ENCODE measurements at places on chromosomes 13 and 19.

DNA sequence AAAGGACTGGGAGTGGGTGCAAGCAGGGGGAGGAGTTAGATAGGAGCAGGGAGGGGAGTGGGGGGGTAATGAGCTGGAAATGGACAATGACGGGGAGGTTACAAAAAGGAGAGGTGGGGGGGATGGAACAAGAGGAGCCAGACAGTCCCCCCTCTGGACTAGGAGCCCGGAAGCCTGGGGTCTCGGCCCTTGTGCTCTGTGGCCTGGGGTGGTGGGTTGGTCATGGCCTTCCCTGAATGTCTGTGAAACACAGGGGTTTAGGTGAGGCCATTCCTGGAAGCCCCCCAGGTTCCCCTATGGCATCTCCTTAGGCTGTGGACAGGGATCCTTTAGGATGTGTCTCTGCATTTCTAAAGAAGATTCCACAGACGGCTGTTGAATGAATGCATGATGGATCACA, 12.1 kb downstream of the KCNC3 start:
- no peak for DNase-seq

DNA sequence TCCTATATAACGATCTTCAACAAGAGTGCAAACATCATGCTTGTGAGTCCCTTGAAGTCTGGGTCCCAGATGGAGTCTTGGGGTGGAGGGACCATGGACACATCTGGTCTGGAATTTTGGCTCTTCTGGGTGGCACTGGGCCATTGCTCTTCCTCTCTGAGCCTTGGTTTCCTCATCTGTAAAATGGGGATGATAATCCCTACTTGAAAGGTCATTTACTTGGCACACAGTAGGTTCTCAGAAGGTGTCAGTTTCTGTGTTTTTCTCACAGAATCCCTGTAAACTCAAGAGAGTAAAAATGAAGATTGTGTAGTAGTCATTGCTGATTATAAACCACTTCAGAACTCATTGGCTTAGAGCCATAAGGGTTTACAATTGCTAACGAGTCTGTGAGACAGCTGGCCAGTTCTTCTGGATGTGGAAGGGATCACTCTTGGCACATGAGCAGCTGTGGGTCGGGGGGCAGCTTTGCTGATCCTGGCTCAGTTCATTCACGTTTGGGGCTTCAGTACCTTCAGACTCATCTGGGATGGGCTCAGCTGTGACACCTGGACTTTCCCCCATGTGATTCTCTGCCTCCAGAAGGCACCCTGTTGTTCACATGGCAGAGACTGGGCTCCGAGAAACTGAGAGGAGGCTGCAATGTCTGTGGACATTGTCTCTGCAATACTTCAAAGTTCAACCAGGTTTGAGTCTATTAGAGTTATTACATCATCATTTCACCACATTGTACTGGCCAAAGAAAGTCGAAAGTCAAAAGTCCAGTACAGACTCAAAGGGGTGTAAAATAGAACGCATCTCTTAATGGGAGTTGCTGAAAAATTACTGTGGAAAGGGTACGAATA, 7.8 kb downstream of the CYP4F12 start:
- no peak for DNase-seq

- no peak for DNase-seq
Measured at GRCh38 chr19:14840206-14840605, 5.2 kb upstream of the OR7A5 start.

GRCh38 chr19:33177417-33177979, 16.6 kb upstream of the LRP3 start:
- no peak for DNase-seq

DNA sequence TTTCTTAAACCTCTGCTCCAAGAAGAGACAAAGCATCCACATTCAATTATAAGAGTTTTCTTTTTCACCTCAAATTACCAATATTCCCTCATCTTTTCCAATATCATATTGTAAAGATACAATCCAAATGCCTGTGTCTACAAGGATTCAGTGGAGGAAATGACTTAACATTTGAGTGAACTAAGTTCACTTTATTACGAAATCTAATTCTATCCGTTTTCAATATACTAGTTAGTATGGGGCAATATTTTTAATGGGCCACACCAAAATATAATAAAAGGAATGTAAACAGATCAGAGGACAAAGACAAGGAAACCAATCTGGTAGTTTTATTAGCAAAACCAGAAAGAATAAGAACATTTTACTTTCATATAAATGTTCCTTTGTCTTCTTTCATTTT, 136.0 kb downstream of the DCLK1 start:
- no peak for DNase-seq

- DNase-seq, result no peak
Measured at GRCh38 chr13:22647156-22647850, 533.5 kb upstream of the SGCG start.

- no peak for DNase-seq
Measured at GRCh38 chr13:113513761-113514160, 23.2 kb upstream of the DCUN1D2 start.

DNA sequence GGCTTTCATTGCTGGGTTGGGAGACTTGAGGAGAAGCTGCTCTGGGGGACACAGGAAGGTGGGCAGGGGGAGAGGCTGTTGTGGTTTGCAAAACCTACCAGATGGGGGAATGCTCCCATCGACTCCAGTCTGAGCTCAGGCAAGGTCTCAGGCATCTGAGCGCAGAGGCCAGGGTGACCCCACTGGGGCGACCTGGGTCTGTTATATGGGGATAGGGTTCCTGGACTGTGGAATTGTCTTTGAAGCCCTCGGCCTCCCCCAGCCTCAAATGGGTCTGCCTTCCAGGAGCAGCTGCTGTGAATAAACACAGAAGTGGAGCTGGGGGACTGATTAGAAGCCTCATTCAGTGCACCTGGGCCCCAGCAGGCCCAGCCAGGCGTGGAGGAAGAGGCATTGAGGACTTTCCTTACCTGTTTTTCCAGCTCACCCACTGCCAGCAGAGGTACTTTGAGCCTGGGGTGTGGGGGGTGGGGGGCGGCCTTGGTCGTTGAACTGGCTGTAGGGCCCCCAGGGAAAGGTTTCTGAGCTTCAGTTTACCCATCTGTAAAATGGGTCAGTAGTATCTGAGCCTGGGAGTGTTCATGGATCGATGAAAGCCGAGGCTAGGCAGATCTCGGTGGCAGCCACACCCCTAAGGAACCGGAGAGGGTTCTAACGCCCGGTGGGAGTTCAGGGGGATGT, 1.4 kb downstream of the CERS4 start:
- no peak for DNase-seq
